ENCODE measurements at places on chromosomes 6 and 20. TPM values are rescaled to one million over a fixed set of nuclear protein-coding genes. Genes with fewer than 3 reads are reported as not detected.

DNA sequence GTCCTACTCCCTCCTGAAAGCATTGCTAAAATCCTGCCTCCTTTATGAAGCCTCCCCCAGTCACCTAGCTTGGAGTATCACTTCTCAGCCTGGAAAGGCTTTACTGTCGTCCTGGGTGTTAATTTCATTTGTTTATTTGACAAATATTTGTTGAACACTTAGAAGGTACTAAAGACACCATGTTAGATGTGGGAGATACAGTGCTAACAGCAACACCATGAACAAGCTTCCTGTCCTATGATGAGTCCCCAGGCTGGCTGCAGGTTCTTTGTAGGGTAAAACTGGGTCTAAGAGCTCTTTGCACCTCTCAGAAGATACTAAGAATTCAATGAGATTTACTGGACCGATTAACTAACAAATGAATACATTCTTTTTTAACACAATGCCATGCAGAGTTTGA lies 109.2 kb upstream of the TMEM170B start:
- ATAC-seq: no peak

- no peak for ATAC-seq
Observed at GRCh38 chr20:20552076-20552475, 160.4 kb downstream of the RALGAPA2 start.

GRCh38 chr6:21616005-21616404 lies 22.5 kb downstream of the SOX4 start:
- no peak for ATAC-seq

DNA sequence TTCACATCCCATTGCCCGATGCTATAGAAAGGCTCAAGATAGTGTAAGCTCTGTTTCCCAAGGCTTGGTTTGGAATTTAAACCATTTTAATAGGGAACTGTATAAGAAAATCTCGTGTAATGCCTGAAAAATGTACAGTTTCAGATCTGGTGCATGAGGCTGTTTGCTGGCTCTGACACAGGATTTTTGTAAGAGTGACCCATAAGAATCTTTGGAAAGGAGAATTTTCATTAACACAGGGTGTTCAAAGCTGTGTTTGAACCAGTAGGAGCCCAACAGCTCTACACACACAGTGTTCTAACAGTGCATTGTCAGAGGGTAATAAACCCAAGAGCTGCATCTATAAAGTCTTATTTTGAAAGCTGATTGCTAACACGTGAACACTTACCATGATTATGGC lies 293.5 kb downstream of the PRL start:
- no peak for ATAC-seq

- ATAC-seq: no peak
Observed at GRCh38 chr6:686497-686896, 6.4 kb downstream of the EXOC2 start.

GRCh38 chr6:11188161-11188915 lies 44.1 kb downstream of the NEDD9 start:
- ATAC-seq: no peak

DNA sequence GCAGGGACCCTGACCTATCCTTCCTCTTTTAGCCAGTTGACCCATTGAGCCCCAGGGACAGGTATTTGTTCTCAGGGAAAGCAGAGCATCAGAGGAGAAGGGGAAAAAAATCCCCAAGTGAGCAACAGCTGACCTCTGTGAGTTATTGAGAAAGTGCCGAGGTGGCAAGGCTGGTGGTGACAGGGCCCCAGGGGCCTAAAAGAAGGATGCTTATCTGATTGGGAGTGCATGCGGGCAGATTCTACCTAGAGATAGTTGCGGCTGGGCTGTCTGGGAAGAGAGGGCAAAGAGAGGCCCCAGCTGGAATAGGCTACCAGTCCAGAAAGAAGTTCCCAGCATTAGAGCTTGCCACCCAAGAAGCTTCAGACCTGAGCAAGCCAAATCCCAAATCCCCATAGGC lies 26.5 kb upstream of the MAFB start:
- ATAC-seq: no peak

DNA sequence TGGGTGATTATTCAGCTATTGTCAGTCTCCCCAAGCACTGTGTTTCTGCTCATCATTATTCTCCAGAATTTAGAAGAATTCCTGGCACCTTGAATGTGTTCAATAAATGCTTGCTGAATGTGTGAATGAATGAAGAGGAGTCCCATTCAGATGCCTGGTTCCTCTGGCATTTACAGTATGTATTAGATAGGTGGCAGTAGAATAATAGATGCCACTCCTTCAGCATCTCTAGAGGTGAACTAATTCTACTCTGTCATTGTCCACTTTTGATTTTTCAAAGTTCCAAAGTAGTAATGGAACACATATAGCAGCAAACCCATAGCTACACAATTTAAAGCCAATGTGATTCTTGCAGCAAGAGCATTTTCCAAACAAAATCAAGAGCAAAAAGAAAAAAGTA lies 118.9 kb upstream of the CEP162 start:
- ATAC-seq: no peak

DNA sequence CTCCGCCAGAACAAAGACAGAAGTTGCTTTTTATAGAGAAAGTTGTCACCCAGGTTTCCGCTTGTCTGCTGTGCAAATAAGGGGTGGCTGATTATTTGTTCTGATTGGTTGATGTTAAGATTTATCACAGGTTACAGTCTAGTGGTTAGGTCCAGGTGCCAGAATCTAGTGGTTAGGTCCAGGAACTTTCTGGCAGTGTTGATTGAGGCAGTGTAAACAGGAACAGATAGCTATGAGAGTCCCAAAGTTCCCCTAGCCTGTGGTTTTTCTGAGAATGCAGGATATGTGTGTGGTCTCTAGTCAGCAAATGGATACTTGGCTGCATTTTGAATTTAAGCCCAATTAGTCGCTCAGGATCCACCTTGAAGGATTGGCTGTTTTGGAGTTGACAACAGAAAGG lies 148.0 kb downstream of the TMEM200A start:
- ATAC-seq: peak; percentile 67

GRCh38 chr6:11356404-11357155 lies 124.1 kb upstream of the NEDD9 start:
- ATAC-seq: peak; percentile 63

DNA sequence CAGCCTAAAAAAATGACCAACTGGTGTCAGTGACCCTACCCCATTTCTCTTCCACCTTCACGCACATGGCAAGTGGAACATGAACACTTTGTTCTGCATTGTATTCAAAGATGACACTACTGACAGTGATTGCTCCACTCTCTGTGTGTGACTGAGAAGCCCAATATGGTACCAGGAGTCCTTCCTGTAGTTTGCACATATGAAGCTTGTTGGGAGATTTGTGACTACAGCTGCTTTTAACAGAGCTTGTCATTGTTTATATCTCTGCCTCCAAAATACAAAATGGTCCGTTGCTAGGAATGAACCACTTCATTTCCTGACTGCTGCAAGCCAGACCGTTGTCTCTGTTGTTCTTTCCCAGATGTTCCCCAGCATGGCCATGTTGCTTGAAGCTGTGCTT lies 140.3 kb upstream of the TCF21 start:
- no peak for ATAC-seq

GRCh38 chr20:48689388-48689787 lies 138.4 kb downstream of the PREX1 start:
- no peak for ATAC-seq

DNA sequence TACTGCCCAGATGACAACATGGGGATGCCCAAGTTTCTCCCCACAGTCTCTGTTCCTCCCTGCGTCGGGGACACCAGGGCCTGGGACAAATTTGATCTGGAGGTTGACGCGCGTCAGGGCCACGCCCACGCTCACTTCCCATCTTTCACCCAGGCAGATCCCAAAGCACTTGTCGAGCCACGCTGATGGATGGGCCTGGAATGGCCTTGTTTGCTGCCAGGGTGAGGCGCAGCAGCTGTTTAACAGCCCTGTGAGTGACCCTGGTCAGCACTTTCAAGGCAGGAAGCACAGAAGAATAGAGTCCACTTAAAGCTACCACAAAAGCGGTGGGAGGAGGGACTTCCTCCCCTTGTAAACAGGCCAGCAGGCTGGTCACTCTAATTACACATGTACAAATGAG lies 324.7 kb upstream of the JARID2 start:
- ATAC-seq: peak; percentile 47

DNA sequence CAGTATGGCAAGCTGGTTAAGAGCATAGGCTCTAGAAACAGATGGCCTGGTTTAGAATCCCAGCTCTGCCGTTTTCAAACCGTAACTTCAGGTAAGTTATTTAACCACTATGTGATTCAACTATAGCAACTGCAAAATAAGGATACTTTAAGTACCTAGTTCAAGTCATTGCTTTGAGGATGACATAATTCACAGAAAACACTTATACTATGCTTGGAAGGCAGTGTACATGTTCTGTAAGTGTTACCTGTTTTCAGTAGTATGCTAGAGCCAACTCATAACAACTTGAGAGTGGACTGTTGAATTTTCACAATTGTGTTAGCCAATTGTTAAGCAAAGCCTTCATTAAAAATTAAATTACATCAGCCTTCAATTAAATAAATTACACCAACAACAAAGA lies 134.8 kb upstream of the BEND6 start:
- no peak for ATAC-seq

DNA sequence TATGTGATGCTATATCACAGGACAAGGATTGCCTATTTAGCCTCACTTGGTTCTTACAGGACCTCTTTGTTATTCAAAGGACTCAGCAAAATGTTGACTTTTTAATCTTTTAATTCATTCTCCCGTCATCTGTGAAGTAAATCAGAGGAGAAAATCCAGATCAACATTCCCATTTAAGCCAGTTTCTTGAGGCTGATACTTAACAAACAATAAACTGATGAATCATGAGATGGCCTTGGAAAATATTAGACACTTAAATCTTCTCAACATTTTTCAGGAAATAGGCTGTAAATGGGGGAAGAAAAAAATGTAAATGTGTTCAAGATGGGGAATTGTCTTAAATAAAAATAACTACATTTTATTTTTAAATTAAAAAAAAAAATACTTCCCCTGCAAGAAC lies 55.9 kb upstream of the UBR2 start:
- ATAC-seq: no peak

- ATAC-seq: no peak
Observed at GRCh38 chr6:119066517-119066916, 11.9 kb downstream of the FAM184A start.

- ATAC-seq: no peak
Observed at GRCh38 chr6:151701911-151702562, 105.4 kb upstream of the ESR1 start.

- ATAC-seq: no peak
Observed at GRCh38 chr6:68141190-68141589, 493.9 kb upstream of the ADGRB3 start.

- no peak for ATAC-seq
Observed at GRCh38 chr6:45704056-45704800, 311.4 kb downstream of the CLIC5 start.

DNA sequence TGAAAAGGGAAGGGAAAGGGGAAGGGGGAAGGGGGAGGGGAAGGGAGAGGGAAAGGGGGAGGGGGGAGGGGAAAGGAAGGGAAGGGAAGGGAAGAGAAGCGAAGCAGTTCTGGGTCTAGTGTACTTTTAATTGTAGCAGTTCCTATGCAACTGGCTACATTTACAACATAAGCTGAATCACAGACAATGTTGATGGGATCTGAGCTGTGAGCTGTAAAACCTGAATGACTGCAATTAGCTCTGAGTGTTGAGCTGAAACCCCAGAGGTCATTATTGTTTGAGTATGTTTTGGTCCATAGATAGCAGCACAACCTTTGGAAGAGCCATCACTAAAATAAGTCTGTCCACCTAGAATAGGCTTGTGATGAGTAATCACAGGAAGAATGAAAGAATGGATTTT lies 7.2 kb upstream of the ABHD12 start:
- no peak for ATAC-seq

DNA sequence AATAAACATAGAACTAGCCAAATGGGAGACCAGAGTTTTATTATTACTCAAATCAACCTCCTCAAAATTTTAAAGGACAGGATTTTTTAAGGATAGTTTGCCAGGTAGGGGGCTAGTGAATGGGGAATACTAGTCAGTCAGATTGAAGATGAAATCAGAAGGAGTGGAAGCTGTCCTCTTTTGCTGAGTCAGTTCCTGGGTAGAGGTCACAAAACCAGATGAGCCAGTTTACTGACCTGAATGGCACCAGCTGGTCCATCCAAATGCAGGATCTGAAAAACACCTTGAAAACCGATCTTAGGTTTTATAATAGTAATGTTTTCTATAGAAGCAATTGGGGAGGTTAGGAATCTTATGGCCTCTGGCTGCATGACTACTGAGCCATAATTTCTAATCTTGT lies 558.2 kb downstream of the PKHD1 start:
- ATAC-seq: peak; percentile 63

DNA sequence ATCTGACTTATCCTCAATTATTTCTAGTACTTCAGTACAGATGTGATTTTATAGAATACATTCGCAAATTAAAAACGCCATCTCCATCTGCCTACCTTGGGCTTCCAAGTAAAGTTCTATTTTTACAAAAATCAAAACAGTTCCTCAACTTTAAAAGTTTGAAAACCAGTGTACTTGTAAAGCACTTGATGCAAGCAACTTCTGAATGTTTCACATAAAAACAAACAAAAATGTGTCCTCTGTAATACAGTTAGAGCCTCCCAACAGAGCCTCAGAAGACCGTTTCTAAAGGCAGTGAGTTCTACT lies 384 bp upstream of the MANEA start:
- no peak for ATAC-seq

DNA sequence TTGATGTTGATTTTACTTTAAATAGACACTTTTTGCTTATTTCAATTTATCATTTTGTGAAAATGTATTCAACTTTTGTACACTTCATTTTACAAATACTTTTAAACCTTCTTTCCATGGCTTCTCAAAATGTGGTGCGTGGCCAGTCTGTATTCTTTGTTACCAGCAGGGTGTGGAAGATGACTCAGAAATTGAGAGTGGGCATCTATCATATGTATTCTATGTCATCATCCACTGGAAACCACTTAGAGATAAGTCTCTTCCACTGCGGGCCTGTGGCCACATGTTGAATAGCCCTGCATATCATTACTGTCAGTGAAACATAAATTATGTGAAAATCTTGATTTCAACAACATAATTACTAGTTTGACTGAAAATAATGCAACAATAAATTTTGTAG lies 52.6 kb upstream of the MC3R start:
- ATAC-seq: peak; percentile 50

DNA sequence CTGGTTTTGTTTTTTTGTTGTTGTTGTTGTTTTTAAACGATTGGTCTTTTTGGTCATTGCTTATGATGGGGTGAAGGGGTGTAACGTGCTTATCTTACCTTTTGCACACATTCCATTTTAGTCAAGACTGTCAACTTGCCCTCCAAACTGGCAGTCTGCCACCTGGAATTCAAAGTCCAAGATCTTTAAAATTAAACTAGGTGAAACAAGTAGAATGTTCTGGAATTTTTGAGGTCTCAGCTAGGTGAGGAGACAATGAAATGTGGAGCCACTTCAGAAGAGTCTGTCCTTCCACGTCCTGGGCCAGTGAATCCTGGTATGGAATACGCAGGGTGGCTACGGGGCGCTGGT lies 344.6 kb downstream of the ZFAND3 start:
- no peak for ATAC-seq

GRCh38 chr6:36599791-36600209 lies 5.6 kb downstream of the SRSF3 start:
- peak; percentile 58 for ATAC-seq

Gene OR12D3
- total RNA-seq: not detected

Gene CST1
- not detected for total RNA-seq

Gene ZNF311
- 1.1 TPM for total RNA-seq

Gene KCNG1
- 9.9 TPM for total RNA-seq

Gene KIF13A
- 16.5 TPM for total RNA-seq

Gene DLL1
- 10.4 TPM for total RNA-seq

Gene CAGE1
- 0.28 TPM for total RNA-seq

Gene KIAA1755
- total RNA-seq: 0.32 TPM

Gene UNC5CL
- total RNA-seq: 0.56 TPM

Gene PI3
- total RNA-seq: 1,694 TPM

Gene LPIN3
- total RNA-seq: 15.7 TPM

Gene CCN5
- 1.9 TPM for total RNA-seq

Gene HS3ST5
- not detected for total RNA-seq

Gene MOG
- total RNA-seq: not detected

Gene TPBG
- total RNA-seq: 21.2 TPM

Gene NDRG3
- 15.3 TPM for total RNA-seq
